ENCODE measurements at places on chromosomes 1 and 21.
A peak's percentile ranks its signal among the peaks of the same experiment; 100 is the strongest.

DNA sequence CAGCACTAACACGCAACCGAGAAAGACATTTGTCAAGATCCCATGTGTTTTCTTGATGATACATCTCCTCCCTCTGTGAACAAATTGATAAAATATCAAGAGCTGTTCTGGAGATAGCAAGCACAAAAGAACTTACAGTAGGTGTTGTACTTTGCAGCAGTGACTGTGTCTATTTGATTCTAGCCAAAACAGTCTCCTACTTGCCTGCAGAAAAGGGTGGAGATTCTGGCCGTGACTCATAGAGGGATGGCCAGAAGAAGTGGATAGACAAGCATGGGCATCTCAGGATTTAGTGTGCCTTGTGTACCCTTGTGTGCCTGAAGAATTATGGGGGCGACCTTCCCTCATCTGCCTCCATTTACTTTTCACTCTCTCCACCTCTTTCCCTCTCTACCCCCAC lies 458.4 kb upstream of the LRRC7 start:
- no peak for DNase-seq

DNA sequence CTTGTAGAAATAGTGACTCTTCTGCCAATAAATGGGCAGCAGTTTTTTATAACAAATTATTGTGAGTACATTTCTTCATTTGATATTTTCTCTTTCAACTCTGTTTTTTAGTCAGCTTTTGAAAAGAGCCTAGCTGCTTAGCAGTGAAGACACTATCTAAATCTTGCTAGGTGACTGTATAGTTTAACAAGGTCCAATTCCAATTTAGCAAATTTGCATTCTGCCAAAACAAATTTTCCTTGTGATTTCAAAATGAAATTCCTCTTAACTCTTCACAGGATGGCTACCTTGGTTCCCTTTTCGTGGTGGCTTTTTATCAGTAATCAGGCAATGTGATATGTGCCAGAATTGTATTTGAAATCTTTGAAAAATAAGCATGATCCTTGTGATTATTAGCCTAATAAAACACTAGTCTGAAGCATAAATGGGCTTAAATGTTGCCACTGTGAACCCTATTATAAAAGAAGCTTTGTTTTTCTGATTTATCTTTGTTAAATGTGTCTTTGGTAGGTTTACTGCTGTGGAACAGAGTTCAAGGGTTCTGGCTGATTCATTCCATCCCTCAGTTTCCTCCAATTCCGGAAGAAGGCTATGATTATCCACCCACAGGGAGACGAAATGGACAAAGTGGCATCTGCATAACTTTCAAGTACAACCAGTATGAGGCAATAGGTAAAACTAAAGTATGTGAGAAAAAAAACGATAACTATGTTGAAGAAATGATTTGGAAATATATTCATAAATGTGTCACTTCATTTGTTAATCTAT lies 12.2 kb downstream of the DNASE2B start:
- no peak for DNase-seq

DNA sequence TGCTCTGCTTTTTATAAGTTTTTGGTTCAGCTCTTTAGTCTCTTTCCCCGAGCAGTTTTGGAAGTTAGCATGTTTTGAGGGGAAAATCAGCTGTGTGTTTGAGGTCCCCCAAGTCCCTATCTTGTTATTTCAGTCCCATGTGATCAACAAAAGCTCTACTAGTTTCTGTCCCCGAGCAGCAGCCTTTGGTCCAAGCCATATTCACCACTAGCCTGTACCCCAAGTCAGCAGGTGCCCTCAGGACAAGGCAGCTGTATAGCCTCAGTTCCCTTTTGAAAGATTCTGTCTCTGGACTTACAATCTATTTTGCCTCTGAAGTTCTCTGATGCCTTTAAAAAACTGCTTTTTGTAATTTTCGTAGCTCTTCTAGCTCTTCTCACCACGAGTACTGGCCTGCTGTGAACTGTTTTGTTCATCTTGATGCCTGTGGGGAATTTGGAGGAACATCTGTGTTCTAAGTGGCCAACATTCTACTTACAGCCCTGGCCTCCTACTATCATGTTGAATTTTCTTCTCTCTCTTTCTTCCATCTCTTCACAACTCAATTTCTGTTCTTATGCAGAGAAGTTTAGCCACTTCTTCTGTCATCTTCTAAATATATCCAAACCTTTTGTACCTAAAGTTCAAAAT lies 16.7 kb downstream of the UAP1 start:
- no peak for DNase-seq

- no peak for DNase-seq
Observed at GRCh38 chr1:26281971-26282370, 2.1 kb downstream of the SH3BGRL3 start.

DNA sequence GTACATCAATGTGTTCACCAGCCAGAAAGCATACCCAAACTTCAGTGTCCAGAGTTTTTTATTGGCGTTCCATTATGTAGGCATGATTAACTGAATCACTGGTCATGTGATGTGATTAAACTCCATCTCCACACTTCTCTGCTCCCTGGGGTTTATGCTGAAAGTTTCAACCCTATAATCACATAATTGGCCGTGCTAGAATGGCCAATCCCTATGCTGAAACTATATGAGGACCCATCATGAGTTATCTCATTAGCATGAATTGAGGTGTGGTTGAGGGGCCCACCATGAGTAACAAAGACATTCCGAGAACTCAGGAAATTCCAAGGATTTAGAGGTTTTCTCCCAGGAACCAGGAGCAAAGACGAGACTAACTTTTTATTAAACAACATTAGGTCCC lies 31.8 kb upstream of the FBXO28 start:
- DNase-seq = peak; percentile 30

DNA sequence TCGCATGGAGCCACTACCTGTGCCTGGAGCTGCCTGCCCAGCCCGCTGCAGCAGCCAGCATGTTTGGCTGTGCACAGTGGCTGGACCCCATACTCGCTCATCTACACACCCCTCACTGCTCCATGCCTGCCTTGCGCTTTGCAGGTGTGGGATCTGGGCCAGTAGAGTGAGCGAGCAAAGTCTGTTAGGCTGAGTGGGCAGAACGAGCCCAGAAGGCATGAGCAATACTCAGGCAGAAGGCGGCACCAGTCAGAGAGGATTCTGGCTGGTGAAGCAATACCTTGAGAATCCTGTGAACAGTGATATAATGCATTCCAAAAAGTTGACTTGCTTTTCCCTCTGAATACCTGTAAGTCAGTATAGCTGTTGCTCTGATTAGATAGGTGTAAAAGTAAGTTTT lies 816.4 kb downstream of the KCNT2 start:
- DNase-seq = no peak

GRCh38 chr1:90836345-90836679 lies 119.2 kb upstream of the BARHL2 start:
- no peak for DNase-seq

DNA sequence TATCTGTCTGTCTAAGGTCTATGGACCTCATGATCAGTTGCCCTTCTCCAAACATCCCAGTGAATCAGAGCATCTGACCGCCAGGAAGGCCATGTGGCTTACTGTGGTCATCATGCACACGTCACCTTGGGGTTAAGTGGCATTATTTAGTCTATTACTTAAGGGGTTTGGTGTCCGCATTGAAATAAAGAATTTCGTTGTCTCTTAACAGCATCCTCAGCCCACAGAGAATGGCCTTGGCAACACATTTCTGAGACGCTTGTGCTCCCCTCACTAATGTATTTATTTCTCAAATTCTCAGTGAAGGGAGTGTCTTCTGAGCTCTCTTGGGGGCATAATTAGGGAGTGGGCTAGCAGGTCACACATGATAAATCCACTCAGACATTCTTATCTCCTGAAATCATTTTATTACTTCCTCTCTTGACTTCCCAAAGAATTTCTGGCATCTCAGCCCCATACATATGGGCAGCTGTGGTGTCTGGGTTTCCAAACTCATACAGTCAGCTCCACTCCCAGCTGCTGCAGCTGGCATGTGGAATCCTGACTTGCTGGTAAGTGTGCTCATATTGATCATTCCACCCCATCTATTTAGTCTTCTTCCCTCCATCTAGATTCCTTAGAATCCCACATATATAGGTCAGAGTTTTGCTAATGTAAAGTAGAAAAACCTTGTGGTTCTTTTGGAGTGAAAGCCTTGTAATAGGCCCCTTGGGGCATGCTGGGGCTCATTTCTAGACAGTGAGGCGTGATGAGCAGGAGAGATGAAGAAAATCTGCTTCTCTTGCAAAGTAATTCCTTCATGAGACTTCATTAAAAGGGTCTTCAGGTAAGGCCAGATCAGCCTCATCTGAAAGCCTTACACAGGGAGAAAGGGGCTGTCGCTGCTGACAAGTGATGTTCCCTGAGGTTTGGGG lies 110.5 kb downstream of the HHAT start:
- DNase-seq = peak; percentile 95

Measured in renal cortical epithelial cell (primary cell).